ENCODE measurements at places on chromosomes 4 and X. TPM values are rescaled to one million over a fixed set of nuclear protein-coding genes. Genes with fewer than 3 reads are reported as not detected.
A peak's percentile ranks its signal among the peaks of the same experiment; 100 is the strongest.

DNA sequence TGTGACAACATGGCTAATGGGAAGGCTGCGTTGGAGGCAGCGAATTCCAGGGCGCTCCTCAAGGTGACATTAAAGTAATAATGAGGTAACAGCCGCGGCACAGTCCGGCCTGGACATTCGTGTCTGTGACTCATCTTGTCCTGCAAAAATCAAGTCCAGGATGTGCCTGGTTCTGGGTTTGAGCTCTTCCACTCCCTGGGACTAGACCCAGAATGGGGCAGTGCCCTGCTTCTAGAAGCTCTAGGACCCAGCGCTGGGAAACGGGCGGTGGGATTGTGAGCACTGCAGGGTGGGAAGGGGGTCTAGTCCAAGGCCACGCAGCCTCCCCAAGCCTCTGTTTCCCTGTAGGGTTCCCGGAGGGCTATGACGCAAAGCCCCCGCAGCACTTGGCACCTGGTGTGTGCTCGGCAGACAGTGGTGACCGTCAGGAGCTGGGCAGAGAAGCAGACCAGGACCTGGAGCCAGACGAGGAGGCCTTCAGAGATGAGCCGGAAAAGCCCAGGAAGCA, 34.9 kb downstream of the HMX1 start:
- no peaks in the 10 kb centered on the region for H3K27me3 ChIP-seq
- H3K4me3 ChIP-seq: no peak overlapping the region
- H3K36me3 ChIP-seq: no peaks in the 10 kb centered on the region
- peak; percentile 1 for DNase-seq

DNA sequence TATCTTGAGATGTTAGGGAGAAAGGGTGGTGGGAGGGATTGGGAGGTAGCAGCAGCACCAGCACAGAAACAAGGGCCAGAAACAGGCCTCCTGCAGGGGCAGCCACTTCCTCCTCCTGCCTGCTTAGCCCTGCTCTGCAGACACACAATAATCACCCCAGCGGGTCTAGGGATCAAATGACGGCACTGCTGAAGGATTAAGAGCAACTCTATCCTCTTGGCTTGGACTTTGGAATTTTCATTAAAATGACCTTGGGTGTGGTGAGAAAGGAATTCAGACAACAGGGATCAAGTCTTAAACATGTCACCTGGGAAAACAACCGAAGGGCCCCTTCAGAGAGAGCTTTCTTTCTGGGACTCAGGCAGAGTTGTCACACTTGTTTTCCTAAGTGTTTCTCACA, 353.4 kb downstream of the SPRY1 start:
- H3K4me3 ChIP-seq: no peak overlapping the region
- H3K27me3 ChIP-seq: peaks cover 16% of the 10 kb centered on the region

DNA sequence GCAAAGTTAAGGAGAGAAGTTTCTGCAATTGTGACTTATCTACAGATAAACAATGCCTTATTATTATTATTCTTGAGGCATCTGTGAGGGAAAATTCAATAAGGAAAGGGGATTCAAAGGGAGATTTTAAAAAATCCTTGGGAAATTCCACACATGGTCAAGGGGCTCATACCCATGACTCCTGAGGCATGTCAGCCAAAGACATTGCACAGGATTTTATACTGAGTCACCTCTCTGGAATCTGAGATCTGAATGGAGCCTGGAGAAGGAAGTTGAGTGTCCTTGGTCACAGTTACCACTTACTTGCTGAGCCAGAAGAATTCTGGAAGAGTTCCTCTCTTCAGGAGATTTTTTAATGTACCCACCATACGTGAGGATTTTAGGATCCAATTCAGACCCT, 14.4 kb upstream of the CXCL8 start:
- DNase-seq: no peak
- H3K36me3 ChIP-seq: no peaks in the 10 kb centered on the region
- peaks cover 2% of the 10 kb centered on the region for H3K27me3 ChIP-seq
- no peak overlapping the region for H3K4me3 ChIP-seq
- no peaks in the 10 kb centered on the region for H3K4me1 ChIP-seq

DNA sequence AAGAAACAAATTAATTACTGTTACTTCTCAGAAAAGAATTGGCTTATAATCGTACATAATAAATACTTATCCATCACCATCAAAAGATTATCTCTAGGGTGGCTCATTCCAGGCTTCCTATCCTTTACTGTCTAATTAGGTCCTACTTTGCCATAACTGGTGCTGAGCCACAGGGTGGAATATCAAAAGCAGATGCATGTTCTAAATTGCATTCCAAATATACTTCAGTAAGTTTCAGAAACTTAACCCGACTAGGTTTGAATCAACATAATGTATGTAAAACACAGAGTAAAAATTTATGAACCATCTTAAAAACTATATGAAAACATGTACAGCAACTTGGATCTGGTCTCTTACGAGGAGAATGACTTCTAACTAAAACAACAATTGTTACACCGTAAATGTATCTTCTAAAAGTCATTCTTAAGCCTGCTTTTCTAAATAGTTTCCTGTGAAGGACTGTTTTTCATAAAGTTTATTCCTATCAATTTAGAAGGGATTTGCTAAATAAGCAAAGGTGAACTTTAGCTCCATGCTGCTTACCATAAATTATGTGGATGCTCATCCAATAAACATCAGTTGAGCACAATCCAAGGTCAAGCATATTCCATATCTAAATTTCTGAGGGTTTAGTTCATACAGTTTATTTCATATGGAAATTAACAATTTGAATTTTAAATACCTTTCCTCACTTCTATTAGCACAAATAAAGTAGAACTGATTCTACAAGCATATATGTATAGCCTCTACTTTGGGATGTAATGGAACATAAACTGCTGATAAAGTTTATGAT, 13.4 kb downstream of the ZAR1 start:
- no peak for DNase-seq
- H3K4me3 ChIP-seq: no peak overlapping the region
- peaks cover 60% of the 10 kb centered on the region for H3K36me3 ChIP-seq
- H3K27me3 ChIP-seq: no peaks in the 10 kb centered on the region

DNA sequence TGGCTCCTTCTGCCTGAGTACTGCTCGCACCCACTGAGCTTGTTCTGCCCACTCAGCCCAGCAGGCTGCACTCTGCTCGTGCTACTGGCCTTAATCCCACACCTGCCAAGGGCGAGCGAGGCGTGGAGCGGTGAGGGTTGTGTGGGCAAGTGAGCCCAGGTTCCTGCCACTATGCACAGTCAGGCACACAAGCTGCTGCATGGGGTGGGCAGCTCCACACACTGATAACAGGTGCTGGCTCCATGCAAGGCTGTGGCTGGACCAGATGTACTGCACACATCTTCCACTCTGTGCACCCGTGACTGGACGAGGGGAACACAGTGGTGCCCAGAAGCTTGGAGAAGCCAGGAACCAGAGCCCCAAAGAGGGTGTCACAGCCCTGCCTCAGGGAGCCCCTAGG, 184.3 kb upstream of the NUDT6 start:
- peaks cover 10% of the 10 kb centered on the region for H3K36me3 ChIP-seq
- H3K27ac ChIP-seq: no peak overlapping the region
- H3K4me3 ChIP-seq: no peak overlapping the region
- no peaks in the 10 kb centered on the region for H3K27me3 ChIP-seq
- no peaks in the 10 kb centered on the region for H3K4me1 ChIP-seq

- H3K27ac ChIP-seq: peak overlapping the region; percentile 9
- peaks cover 2% of the 10 kb centered on the region for H3K36me3 ChIP-seq
- no peak overlapping the region for H3K4me3 ChIP-seq
- H3K27me3 ChIP-seq: no peaks in the 10 kb centered on the region
- H3K4me1 ChIP-seq: peaks cover 29% of the 10 kb centered on the region
Measured at GRCh38 chrX:30659421-30659820, 6.2 kb downstream of the GK start.

GRCh38 chrX:69932323-69932722, 117.4 kb downstream of the AWAT2 start:
- H3K36me3 ChIP-seq: no peaks in the 10 kb centered on the region
- H3K4me1 ChIP-seq: no peaks in the 10 kb centered on the region
- DNase-seq: no peak
- H3K27ac ChIP-seq: no peak overlapping the region
- H3K4me3 ChIP-seq: no peak overlapping the region

- H3K36me3 ChIP-seq: no peaks in the 10 kb centered on the region
- no peak overlapping the region for H3K4me3 ChIP-seq
- no peaks in the 10 kb centered on the region for H3K4me1 ChIP-seq
- no peak for DNase-seq
- no peak overlapping the region for H3K27ac ChIP-seq
- H3K27me3 ChIP-seq: no peaks in the 10 kb centered on the region
Measured at GRCh38 chr4:121411151-121411744, 30.4 kb upstream of the QRFPR start.

Gene NUP62CL
- total RNA-seq: 1.4 TPM

- H3K27ac ChIP-seq: no peak overlapping the region
- no peak overlapping the region for H3K4me3 ChIP-seq
- H3K27me3 ChIP-seq: no peaks in the 10 kb centered on the region
- no peaks in the 10 kb centered on the region for H3K4me1 ChIP-seq
- H3K36me3 ChIP-seq: no peaks in the 10 kb centered on the region
- no peak for DNase-seq
Measured at GRCh38 chr4:138897811-138898226, 117.8 kb upstream of the NOCT start.

DNA sequence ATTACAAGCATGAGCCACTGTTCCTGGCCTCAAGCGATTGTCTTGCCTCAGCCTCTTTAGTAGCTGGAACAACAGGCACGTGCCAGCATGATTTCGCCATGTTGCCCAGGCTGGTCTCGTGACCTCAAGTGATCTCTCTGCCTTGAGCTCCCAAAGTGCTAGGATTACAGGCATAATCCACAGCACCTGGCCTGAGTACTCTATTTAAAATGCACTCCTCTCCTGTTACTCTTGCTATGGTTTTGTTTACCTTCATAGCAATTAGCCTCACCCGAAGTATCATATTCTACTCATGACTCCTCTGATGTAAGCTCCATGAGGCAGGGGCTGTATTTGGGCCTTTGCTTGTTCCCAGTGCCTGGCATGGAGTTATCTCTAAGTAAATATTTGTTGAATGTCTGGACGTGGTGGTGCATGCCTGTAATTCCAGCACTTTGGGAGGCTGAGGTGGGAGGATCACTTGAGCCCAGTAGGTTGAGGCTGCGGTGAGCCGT, 92.5 kb upstream of the SLC34A2 start:
- H3K27me3 ChIP-seq: no peaks in the 10 kb centered on the region
- H3K27ac ChIP-seq: no peak overlapping the region
- H3K4me3 ChIP-seq: no peak overlapping the region
- no peaks in the 10 kb centered on the region for H3K4me1 ChIP-seq

DNA sequence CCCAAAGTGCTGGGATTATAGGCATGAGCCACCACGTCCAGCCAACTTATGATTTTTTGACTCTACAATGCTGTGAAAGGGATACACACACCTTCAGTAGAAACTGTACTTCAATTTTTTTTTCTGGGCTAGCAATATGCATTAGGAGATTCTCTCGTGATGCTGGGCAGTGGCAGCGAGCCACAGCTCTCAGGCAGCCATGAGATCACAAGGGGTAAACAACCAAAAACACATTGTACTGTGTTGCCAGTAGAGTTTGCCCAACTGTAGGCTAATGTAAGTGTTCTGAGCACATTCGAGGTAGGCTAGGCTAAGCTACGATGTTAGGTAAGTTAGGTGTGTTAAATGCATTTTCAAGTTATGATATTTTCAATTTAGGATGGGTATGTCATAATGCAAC, 25.7 kb downstream of the RAB33A start:
- peaks cover 5% of the 10 kb centered on the region for H3K4me1 ChIP-seq
- H3K36me3 ChIP-seq: no peaks in the 10 kb centered on the region
- H3K27ac ChIP-seq: no peak overlapping the region

Gene JADE3
- total RNA-seq: 45.3 TPM

- H3K36me3 ChIP-seq: no peaks in the 10 kb centered on the region
- no peak overlapping the region for H3K27ac ChIP-seq
- DNase-seq: no peak
- no peak overlapping the region for H3K4me3 ChIP-seq
- peaks cover 63% of the 10 kb centered on the region for H3K4me1 ChIP-seq
Measured at GRCh38 chr4:56762484-56763250, 58.8 kb downstream of the SPINK2 start.

DNA sequence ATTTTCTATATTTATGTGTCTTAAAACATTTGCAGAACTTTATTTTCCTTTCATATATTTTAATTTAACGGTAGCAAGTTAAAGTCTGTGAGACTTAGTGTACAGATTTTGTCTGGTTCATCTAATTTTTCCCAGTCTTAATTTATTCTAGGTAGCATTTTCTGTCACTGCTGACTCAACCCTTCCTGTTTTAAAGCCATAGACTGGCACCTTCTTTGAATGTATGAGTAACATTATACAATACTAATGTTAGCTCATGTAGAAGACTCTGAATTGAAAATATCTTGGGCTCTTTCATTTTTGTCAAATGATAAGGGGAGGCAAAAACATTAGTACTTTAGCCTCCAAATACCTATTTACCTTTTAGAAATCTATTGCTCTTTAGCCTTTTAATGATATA, 43.6 kb downstream of the BLTP1 start:
- H3K4me3 ChIP-seq: no peak overlapping the region
- no peak for DNase-seq
- peaks cover 57% of the 10 kb centered on the region for H3K36me3 ChIP-seq
- no peaks in the 10 kb centered on the region for H3K27me3 ChIP-seq

DNA sequence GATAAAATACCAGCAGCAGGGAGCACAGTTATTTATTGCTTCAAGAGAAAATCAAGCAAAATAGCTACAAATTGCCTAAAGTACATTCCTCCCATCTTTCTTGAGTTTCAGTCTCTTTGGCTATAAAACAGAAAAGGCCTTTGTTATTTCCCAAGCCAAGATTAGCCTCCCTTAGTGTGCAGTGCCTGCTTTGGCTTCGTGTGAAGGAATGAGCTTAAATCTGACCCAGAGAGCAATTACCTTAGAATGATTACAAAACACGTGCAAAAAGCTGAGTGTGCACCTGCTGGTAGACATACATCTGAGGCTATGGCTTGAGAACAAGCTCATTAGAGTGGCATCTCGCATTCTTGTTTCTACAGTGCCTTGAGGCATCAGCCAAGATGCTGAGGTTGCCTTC, 250.8 kb downstream of the C4orf33 start:
- H3K27ac ChIP-seq: no peak overlapping the region
- H3K4me3 ChIP-seq: no peak overlapping the region
- no peaks in the 10 kb centered on the region for H3K4me1 ChIP-seq
- peaks cover 5% of the 10 kb centered on the region for H3K27me3 ChIP-seq
- H3K36me3 ChIP-seq: no peaks in the 10 kb centered on the region
- no peak for DNase-seq

DNA sequence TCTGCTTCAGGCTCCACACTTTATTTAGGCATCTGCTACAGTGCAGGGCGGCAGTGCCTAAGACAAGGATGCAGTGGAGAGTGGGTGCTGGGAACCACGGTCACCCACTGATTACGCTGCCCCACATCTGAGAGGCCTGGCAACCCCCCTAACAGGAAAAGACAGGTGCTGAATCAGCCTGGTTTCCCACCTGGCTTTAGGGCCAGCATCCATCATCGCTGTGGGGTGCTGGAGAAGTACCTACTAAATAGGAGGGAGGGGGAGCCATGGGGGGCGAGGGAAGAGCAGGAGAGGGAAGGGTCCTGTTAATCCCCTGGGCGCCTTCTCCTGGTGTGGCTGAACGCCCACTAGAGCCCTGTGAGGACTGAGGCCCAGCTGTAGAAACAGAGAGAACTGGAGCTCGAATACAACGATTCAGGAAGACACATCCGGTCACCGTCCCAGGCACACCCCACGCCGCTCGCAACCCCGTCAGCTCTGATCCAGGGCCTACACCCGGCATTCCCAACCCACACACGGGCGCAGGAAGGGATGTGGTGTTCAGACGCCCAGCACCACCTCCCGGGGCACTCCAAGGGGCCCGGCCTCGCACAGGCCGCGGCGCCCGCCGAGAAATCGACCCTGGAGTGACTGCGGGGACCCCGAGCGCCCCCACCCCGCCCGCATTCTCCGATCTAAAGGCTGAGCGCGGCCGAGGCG, 554 bp downstream of the DCTD start:
- peaks cover 35% of the 10 kb centered on the region for H3K4me1 ChIP-seq
- peak overlapping the region; percentile 91 for H3K27ac ChIP-seq
